NCI-H2029 treated with DMSO at 0.1 percent for 48 hours (cell line): ENCODE measurements at places on chromosomes 5 and 9.

GRCh38 chr9:75615284-75615683 is 275.2 kb upstream of the PCSK5 start:
- peak; percentile 91 for DNase-seq

DNA sequence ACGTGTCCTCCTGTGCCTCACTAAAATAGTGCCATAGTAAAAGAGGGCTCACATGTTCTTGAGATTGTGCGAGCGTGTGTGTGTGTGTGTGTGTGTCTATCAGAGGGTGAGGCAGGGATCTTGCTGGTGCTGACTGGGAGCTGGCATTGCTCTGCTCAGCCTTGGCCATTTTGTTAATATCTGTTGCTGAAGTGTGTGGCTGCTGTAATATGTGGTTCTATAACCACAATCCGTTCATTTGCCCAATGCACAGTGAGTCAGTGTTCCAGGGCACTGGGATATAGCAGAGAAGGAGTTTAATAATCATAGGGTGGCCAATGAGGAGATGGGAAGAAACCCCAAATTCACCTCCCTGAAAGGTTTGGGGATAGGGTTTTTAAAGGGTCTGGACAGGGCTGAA is 61.3 kb downstream of the RASGRF2 start:
- no peak for DNase-seq

- no peak for DNase-seq
These were observed 177.3 kb upstream of the ACTBL2 start for GRCh38 chr5:57659886-57660285.

- no peak for DNase-seq
These were observed 2.1 kb upstream of the TTLL11 start for GRCh38 chr9:122095010-122095767.

- no peak for DNase-seq
These were observed 66.9 kb upstream of the BASP1 start for GRCh38 chr5:17150531-17150930.

DNA sequence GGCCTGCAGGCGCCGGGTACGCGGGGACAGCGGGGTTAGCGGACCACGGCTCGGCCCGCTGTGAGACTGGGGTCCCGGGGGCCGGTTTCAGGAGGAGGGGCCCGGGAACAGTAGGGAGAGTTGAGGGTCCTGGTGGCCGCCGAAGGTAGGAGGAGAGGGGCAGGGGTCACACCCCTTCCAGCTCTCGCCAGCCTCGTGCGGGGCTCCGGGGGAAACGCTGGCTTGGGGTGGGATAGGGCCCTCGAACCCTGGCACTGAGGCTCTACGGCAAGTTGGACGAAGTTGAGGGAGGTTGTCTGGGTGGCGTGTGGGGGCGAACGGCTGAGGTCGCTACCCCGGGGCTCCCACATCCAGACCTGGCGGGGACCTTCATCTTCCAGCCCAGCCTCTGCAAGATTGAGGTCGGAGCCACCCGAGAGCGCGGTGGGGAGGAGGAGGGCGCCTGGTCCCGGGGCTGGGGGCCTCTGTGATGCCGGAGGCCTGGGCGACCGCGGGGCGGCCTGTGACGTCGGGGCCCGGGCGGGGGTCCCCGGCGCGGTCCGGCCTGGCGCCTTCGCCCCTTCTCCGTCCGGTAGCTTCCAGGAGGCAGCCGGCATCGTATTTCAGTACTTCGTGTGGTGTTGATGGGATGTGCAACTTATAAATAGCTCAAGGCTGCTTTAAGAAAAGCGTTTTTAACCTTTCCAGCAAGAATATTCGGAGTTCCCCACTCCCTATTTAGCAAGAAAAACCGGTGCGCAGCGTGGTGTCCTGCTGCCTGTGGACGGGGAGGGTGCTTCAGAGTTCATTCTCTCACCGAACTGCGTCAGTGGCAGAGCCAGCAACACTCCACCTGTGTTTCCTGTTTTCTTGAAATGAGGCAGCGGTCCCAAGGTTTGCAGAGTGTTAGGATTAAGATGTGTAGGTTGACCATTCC is 902 bp downstream of the HABP4 start:
- no peak for DNase-seq

DNA sequence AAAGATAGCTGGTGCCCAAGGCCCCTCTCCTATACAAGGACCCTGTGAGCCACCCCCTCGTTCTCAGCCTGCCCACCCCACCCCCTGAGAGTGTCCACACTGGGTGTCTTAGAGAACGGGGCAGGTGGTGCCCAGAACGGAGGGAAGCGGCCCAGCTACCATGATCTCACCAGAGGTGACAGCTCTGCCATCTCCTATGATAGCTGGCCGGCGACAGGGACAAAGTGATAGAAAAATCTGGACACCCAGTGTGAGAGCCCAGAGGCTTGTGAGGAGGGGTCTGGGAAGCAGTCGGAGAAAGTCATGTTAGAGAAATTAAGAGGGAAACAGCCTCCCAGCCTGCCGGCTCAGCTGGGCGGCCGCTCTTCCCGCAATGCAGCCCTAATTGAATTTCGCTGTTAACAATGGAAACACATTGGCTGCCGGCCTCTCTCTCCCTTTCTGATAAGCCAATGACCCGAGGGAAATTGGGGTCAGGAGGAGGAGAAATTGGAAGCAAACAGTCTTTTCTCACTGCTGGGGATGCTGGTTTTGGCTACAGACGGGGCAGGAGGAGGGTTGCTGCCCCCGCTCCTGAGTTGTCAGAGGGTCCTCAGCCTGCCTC is 32.3 kb downstream of the HK3 start:
- no peak for DNase-seq

DNA sequence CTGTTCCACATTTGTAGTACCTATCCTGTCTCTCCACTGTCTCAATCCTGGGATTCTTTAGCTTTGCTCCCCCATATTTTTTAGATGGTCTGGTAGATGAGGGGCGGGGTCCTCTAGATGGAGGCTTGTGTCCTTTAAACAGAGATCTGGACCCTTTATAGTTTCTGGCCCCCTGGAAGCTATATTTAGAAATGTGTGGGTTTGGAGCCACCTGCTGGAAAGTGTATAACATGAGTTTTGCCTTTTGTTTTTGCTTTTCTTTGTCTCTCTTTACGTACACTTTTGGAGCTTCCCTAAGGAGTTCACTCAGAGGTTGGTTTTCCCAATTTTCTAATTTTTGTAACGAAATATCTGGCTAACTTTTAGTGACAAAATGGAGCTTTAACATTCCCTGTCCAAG is 110.7 kb downstream of the CFAP95 start:
- DNase-seq, result no peak

DNA sequence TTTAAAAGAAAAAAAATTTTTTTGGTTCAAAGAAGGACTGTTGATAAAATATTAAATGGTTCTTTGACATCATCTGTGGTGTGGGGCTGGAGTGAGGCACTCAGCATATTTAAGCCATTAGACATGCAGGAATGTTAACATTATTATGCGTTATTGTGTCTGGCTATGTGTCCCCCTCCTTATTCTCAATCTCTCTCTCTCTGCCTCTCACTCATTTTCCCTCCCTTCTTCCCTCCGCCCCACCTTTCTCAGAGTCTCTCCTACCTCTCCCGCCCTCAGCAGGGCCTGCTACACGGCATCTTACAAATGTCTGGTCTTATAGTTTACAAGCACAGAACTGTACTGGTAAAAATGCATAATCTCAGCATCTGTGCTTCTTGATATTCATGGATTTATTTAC is 287.8 kb upstream of the TMEM161B start:
- no peak for DNase-seq

GRCh38 chr9:107711542-107711941 is 222.0 kb upstream of the KLF4 start:
- no peak for DNase-seq

- no peak for DNase-seq
These were observed 3.0 kb downstream of the SPIN1 start for GRCh38 chr9:88391236-88391635.

DNA sequence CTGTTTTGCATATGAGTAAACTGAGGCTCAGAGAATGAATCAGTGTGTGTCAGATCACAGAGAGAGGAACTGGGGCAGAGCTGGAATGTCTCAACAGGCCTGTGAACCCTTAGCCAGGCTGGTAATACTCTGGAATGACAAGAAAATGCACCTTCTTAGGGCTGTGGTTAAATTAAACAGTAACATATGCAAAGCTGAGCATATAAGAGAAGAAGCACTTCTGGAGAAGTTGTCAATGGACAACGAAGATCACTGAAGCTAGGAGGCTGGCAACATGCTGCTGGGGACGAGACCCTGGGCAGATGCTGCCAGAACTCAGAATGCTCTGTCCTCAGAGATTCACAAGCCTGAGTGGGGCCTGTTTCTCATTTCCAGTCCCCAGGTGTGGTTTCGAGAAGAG is 64.6 kb upstream of the EPB41L4B start:
- DNase-seq, result no peak

GRCh38 chr5:112958093-112959088 is 18.2 kb upstream of the DCP2 start:
- DNase-seq, result no peak

DNA sequence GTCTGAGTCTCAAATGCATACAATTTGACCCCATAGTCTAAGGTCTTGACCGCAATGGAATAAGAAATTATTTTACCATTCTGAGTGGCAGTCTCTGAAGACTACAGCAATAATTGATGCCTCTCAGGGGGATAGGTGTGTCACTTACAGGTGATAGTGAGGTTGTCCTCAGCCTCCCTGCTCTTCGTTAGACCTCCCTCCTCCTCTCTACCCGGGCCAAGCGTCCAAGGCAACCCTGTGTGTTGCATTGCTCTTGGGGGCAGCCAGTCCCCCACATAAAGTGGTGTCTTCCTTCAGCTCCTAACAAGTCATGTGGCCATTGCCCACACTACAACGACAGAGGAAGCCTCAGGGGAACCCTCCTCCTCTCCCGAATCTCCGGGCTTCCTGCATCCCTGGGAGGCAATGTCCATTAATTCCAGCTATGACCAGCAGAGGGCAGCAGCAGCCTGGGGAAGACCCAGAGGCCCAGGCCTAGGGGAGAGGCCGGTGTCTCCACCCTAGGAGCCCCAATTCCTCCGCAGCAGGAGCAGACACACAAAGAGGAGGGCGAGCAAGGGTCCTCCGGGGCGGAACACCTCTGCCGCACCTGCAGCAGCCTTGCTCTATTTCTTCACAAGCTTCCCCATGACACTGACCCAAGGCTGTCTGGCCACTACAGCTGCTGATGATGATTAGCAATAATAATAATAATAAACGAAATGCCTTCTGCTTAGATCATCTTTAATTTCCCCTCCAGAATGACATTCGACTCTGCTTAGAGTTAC is 134.8 kb downstream of the KCNIP1 start:
- peak; percentile 59 for DNase-seq

DNA sequence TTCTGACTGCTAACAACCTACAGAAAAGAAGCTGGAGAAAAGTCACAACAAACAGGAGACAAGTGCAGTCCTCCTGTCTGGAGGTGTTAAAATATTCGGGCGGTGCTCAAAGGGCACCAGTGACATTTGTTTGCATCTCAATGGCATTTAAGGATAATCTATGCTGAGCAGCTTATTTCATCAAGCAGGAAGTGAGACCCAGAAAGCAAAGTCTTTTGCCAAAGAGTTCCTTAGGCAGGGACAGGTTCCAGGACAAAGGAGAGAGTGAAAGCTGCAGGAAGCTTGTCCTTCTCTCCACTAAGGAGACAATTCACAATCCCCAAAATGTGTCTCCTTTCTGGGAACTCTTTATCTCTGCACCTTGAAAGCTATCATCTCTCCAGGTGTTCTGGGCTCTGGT is 38.7 kb upstream of the CDK20 start:
- no peak for DNase-seq
